Cortex of kidney (tissue), 1 donor: ENCODE measurements at places on chromosomes 7 and 10.

- no peak for DNase-seq
Observed at GRCh38 chr10:70993051-70993450, 104.7 kb upstream of the PCBD1 start.

DNA sequence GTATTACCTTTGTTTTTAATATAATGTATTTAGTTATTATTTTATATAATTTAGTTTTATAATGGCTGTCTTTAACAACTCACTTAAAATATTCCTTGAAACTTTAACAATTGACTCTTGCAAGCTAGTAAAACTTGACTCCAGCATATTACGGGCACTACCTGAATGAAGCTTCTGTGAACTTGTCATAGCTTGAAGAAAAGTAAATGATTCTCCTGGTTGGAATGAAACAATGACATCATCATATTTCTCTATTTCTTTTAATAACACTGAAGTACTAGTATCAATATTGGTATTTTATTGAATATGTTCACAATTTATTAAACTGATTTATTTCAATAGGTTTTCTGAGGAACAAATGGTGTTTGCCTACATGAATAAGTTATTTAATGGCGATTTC, 128.4 kb upstream of the PHF14 start:
- no peak for DNase-seq

- DNase-seq: no peak
Observed at GRCh38 chr10:60420991-60421894, 31.6 kb upstream of the ANK3 start.

DNA sequence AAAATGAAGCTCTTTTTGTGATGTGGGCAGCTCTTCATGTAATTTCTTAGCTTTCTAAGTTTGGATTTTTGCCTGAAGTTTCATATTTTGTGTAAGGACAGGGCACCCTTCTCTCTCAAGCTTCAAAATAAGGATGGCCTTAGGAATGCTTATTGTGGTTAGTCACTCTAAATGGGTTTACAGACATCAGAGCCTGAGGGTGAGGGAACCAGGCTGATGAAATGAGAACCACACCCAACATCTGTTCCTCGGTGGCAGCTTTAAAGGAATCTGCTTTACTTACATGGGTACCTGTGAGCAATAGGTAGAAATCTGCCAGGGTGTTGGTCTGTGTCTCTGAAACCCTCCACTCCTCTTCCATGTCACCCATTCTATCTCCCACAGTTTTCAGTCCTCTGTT, 174.3 kb downstream of the EMX2 start:
- DNase-seq: no peak

DNA sequence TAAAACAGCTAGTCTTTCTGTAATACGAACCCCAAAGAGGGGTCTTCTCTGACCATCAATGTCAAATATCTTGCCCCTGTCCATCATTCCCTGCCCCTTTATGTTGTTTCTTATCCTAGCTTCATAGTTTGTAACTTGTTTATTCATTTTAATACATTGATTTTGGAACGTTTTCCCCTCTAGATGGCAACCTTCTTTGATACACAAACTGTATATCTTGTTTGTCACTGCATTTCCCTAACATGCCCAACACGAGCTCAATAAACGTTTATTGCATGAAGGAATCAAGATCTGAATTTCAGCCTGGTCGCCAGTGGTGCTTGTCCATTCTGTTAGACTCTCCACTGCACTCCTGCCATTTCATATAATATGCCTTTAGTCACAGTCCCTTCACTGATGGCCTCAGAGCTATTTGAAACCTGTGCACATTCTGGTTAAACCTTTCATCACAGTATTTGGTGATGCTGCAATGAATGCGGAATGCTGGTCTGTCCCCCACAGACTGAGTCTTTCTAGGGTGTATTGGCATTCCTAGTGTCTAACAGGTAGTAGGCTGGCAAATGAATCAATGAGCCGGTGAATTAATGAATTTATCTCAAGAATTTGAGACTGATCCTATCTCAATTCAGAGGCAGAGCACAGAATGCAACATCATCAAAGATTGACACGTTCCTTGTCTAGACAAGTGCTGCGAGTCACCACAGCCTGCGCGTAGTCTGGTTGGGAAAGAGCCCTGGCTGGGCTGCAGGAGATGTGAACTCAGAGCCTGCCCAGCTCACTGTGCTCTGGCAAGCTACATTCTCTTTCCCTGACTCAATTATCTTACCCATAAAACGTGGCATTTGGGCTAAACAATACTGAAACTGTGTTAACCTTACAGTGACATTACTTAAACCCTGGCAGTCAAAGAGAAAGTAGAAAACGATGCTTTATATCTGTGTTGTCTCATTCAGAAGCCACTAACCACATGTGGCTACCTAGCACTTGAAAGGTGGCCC, 55.2 kb upstream of the FRMD4A start:
- no peak for DNase-seq

DNA sequence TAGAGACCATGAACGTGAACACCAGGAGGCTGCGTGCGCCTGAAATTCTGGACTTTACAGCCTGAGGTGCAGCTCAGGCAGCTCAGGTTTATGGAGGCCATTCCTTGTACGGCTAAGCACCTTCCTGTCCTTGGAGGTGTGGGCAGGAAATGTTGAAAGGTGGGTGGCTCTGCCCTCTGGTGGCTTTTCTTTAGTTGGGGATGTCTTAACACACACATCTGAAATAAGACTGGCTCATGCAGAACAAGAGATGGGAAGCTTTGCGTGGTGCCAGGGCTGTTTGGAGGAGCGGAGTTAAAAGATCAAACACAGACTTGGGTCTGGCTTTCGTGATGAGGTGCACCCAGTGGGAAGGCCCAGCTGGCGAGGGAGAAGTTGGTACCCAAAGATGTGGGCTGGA, 64.1 kb downstream of the DOCK1 start:
- no peak for DNase-seq

GRCh38 chr7:20095436-20095835, 121.7 kb downstream of the MACC1 start:
- DNase-seq: no peak

DNA sequence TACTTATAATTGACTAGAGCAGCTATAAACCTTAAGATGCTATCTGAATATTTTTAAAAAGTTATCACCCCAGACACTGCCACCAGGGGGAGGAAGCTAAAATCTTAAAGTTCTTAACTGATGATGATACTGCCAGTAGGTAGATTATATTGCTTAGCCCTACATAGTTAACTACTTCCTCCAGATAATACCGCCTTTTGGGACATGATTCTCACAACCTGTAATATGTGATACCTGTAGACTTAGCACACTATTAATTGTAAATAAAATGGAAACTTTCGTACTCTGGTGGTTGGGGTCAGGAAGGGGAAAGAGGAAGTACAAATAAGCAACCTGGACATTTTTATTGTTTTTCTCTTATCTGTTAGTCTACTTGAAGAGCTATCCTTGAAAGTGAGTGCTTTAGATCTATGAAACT, 268.9 kb downstream of the ADK start:
- DNase-seq: no peak

DNA sequence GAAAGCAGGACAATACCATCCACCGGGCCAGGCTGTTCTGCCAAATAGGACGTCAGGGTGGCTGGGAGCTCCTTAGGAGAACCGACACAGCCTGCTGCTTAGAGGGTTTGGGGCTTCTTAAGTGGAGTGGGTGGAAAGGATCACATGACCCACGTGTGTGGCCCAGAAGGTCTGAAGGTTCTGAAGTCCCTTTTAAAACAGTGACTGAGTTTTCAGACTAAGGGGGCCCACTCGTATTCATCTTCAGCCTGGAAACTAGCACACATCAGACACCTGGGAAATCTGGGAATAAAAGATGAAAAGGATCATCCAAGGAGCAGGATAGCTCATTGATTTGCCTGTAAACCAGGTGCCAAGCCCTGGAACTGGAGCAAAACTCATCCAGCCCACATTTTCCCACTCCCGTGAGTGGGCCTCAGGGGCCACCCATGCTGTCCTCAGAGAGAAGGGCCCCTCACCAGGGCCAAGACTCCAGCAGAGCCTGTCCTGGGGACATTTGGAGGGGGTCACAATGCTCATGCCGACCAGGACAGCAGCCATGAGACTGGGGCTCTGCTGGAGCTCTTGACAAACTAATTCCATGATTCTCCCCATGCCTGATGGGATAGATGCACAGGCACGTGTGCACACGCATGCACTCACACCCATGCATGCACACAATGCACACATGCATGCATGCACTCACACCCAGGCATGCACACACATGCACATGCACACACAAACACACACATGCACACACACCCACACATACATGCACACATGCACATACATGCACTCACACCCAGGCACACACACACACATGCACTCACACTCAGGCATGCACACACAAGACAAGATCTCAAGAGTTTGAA, 168.8 kb upstream of the PPP2R2D start:
- no peak for DNase-seq

GRCh38 chr7:101397770-101398324, 35.2 kb downstream of the COL26A1 start:
- no peak for DNase-seq

GRCh38 chr10:117554241-117554814, 11.8 kb downstream of the EMX2 start:
- no peak for DNase-seq

DNA sequence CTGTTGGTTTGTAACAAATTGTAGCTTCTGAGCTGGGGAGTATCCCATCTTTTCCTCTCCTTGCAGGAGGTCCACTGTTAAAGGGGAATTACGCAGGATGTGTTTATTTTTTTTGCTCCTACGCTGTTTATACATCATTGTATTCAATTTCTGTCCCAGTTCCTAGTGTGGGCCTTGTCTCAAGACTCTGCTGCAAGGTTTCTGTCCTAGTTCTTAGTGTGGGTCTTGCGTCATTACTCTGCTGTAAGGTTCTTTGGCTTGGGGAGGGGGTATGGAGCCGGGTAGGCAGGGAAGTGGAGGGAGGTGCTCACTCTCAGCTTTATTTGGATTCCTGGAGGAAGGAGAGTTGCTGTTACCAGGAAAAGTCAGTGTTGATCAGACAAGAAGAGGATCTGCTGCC, 64.0 kb upstream of the TRIM8 start:
- no peak for DNase-seq

- no peak for DNase-seq
Observed at GRCh38 chr7:95104739-95105138, 197.3 kb downstream of the PPP1R9A start.

- no peak for DNase-seq
Observed at GRCh38 chr10:33674491-33674890, 340.0 kb upstream of the NRP1 start.

DNA sequence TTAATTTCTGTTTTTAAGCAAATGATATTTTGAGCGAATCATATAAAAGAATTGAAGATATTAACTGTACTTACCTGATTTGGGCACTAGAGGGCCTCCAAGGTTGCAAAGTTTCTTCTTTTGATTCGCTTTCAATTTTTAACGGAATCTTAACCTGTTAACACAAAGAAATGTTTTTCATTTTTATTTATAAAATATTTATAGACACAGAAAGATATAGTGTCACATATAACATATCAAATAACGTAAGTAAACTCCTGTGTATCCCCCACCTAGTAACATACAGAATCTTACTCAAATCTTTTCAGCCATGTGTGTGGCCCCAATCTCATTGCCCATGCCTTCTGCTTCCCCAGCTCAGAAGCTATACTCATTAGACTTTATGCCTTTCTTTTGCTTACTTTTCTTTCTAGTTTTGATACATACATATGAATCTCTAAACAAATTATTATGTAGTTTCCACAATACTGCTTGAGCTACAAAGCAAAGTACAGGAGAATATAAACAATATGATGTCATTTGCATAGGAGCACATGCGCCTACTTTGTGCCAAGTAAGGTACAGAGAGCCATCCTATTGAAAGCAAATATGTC, 49.5 kb upstream of the ZPBP start:
- DNase-seq: no peak

DNA sequence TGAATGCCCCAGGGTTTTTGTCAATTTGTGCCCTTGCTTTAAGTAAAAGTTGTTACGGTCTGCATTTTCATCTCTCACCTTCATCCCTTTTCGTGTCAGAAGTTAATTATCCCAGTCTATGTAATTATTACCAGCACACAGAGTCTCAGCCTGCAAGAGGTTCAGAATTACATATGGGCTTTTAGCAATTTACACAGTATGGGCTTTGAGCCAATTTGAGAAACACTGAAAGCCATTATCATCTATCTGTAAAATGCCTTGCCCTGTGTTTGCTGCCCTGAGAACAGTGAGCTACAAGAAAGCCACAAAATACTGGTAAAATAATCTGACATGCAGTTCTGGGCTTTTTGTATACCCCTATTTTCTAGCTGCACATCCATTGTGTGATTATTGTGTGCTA, 125.6 kb upstream of the STEAP4 start:
- no peak for DNase-seq

DNA sequence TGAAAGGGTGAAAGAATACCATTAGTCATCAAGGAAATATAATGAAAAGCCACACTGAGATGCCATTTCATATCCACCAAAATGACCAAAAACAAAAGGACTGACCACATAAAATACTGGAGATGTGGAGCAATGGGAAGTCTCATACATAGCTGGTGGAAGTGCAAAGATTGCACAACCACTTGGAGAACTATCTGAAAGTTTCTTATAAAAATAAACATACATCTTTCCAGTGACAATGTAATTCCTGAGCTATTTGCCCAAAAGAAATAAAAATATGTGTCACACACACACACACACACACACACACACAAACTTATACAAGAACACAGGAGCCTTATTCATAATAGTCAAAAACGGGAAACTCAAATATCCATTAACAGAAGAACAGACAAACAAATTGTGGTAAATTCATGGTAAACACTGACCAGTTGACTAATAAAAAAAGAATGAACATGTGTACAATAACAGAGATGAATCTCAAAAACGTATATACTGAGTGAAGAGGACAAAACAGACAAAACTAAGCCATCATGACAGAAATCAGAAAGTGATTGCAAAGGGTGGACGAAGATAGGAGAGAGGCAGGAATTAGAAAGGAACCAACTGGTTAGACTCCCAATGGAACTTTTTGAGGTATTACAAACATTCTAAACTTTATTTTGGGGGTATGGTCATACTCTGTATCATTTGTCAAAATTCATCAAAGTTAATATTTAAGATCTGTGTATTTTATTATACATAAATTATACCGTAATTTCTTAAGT, 21.5 kb downstream of the WASL start:
- DNase-seq: no peak

GRCh38 chr7:117974891-117975290, 101.7 kb upstream of the CTTNBP2 start:
- DNase-seq: no peak

DNA sequence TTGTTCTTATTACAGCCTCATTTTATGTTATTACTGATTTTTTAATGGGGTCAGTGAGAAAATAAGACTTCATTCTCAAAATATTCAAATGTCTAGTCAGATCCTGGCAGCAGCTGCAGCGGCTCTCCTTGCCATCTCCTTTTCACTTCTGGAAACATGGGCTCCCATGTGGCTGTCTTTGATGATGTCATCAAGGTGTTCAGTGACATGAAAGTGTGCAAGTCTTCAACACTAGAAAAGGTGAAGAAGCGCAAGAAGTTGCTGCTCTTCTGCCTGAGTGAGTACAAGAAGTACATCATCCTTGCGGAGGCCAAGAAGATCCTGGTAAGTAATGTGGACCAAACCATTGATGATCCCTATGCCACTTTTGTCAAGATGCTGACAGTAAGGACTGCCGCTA, 19.6 kb downstream of the KLLN start:
- DNase-seq: no peak
